T-cell (primary cell): ENCODE measurements at places on chromosomes 12 and 14.

- no peak for DNase-seq
Measured at GRCh38 chr12:114767906-114768722, 84.1 kb upstream of the TBX3 start.

- no peak for DNase-seq
Measured at GRCh38 chr12:123815968-123816367, 53.9 kb downstream of the DNAH10 start.

GRCh38 chr12:22160396-22161003, 114.5 kb downstream of the CMAS start:
- no peak for DNase-seq

DNA sequence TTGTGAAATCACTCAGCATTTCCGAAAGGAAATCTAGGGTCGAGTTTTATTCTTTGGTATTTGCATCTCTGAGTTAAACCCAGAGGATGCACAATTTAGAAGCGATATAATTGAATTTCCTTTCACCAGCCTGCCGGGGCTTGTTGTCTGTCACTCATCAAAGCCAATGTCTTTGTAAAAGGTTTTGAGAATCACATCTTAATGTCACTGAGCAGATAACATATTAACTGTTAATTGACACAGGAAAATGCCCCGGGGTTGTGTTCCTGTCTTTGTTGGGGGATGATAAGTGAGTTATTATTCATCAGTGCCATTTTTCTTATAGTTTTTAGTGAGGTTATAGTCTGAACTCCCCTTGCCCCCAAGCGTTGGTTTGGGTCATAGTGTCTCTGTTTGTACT, 73.4 kb downstream of the DUSP6 start:
- no peak for DNase-seq

GRCh38 chr12:12016284-12017100, 54.2 kb upstream of the BCL2L14 start:
- DNase-seq = no peak

DNA sequence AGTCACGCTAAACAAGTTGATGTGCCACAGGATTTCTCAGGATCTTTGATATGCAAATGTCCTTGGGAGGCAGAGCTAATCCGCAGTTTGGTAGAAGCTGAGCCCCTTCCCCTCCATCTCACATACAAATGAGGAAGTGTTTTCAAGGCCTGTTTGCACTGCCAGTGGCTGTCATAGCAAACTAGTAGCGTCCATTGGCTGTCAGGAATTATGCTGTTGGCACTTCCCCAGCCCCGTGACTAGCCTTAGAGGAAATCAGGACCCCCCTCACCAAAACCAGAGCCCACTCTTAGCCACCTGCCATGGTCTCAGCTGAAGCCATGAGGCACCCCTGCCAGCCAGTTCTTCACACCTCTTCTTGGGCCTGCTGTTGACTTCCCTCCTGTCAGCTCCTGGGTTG, 253.9 kb downstream of the CACNA1C start:
- no peak for DNase-seq

DNA sequence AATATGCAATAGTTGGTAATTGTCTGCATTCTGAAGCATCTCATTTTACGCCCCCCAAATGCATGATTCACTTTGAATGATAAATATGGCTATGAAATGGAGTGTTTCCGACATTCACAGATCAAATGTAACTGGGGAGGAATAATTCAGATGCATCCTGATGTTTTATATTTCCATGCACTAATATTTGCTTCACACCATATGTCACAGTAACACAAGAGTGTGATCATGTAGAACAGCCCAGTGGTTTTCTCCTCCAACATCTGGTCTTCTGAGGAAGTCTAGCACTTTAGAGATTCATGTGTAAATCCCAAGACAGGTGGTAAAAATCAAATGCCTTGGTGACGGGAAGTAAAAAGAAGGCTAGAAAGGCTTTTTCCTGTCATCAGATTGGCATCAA, 273.1 kb downstream of the DIO2 start:
- no peak for DNase-seq

DNA sequence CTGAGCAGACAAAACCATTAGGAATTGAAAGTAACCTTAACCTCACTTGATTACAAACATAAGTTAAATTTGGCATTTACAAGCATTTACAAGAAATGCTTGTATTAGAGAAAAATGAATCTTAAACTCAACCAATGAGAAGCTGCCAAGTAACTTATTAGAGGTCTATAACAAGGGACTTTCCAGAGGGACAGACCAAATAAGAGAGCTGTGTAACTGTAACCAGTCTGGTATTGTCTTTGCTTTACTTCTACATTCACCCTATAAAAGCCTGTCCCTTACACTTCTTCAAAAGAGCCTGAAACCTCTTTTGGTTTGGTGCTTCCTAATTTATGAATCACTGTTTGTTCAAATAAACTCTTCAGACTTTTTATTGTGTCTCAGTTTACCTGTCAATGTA, 450.0 kb upstream of the FAR2 start:
- no peak for DNase-seq

GRCh38 chr14:38721822-38722431, 381.1 kb downstream of the SEC23A start:
- DNase-seq = no peak

DNA sequence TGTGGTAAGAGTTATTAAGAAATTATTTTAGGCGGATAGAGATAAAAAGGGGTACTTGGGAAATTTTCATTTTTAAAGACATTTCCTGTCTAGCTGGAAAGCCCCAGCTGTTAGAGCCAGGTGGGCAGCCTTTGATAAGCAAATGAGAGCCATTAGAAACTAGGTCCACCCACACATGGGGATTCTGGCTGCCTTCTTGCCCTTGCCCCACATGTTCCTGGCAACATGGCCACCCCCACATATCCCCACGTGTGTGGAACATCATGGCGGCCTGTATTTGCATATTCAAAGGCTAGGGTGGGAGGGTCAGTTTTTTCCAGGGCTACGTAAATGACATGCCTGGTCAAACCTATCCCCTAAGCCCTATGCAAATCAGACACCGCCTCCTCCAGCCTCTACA, 1382.1 kb downstream of the AACS start:
- no peak for DNase-seq

DNA sequence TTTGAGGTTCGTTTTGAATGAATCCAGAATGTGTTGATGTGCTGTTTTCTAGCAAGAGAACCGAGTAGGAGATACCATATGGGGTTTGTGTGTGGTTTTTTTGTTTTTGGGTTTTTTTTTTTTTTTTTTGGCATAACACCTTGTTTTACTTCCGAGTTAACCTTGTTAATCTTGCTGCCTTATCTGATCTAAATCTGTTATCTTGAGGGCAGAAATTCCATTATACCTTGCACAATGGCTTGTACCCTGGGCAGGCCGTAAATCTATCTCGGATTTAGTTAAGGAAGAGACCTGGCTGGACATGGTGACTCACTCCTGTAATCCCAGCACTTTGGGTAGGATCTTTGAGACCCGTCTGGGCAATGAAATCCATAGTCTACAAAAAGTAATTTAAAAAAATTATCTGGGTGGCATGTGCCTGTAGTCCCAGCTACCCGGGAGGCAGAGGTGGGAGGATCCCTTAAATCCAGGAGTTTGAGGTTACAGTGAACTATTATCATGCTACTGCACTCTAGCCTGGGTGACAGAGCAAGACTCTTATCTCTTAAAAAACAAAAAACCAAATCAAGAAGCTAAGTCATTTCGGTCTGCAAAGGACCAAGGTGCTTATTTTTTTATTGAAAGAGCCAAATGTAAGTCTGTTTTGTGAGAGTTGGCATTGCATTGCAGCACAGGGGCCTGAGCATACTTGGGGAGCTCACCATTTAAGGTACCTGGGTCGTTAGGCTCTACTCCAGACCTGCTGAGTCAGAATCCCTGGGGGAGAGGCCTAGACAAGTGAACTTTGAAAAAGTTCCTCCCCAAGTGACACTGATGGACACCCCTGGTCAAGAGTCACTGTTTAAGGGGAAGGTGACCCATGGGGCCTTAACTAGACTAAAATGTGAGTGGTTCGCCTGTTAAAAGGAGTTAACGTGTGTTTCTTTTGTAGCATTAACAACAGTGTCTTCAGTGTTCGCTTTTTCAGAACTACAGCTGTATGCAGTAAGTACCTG, 6.7 kb downstream of the DLST start:
- DNase-seq = no peak

- DNase-seq = no peak
Measured at GRCh38 chr12:80441921-80442320, 2.1 kb upstream of the PTPRQ start.

DNA sequence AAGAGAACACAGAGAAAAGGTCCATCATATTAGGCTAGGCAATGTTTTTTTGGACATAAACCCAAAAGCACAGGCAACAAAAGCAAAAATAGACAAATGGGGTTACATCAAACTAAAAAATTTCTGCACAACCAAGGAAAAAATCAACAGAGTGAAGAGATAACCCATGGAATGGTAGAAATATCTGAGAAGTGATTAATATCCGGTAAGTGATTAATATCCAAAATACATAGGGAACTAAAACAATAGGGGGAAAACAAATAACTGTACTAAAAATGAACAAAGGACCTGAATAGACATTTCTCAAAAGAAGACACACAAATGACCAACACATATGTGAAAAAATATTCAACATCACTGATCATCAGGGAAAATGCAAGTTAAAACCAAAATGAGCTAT, 4.3 kb downstream of the STYK1 start:
- DNase-seq = no peak

GRCh38 chr12:110743571-110744093, 941 bp upstream of the PPP1CC start:
- DNase-seq = no peak

GRCh38 chr14:93128725-93129459, 13.2 kb upstream of the ITPK1 start:
- DNase-seq = no peak

GRCh38 chr14:59225281-59225680, 36.8 kb downstream of the DAAM1 start:
- DNase-seq = no peak

- no peak for DNase-seq
Measured at GRCh38 chr12:98156697-98157096, 358.7 kb upstream of the TMPO start.

DNA sequence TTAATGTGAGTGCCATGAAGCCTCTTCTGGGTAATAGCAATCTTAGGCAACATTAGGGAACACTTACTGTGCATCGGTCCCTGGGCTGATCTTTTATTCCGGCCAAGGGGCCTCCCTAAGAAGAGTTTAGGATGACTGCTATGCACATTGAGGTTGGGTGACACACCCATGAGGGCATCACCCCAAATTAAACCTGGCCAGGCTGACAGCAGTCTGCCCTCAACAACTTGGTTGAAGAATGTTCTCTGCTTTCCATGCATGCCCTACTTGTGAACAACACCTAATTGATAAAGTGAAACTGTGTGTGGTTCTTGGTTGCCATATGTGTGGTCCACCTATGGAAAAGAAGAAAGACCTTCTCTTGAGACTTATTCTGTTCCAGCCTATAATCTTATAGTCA, 1098.0 kb downstream of the BCL11B start:
- DNase-seq = no peak

DNA sequence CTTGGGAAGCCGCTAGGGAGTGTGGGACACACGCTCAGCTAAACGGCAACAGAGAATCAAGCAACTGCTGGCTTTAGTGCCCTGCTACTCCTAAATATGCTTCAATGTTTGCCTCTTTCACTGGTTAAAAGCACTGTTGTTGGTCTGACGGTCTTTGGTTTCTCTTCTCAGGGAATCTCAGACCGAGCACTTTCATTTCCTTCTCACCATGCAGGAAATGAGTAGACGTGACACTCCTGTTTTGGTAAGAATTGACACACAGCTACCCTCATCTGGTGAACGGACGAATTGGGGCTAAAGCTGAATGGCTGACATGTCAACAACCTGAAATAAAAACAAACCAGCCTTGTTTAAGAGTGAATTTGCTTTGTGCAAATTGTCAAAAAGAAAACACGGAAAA, 57.5 kb upstream of the PIWIL1 start:
- no peak for DNase-seq

- DNase-seq = no peak
Measured at GRCh38 chr12:49897276-49897675, 6.4 kb downstream of the FAIM2 start.

- no peak for DNase-seq
Measured at GRCh38 chr12:93846936-93847516, 169.9 kb downstream of the CRADD start.

GRCh38 chr14:38339696-38340095, 83.8 kb upstream of the CLEC14A start:
- DNase-seq = no peak

DNA sequence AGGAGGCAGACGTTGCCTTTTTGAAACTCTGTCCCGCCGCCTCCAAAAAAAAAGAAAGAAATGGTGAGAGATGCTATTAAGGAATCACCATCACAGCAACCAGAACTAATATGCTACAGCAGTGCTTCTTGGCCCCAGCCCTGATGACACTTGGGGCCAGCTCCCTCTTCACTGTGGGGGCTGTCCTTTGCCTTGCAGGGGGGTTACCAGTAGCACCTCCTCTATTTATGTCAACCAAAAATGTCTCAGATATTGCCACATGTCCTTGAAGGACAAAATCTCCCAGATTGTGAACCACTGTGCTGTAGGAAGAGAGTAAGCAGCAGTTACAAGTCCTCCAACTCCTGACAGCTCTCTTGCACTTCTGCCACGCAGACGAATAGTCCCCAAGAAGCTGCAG, 76.4 kb downstream of the LRRC74A start:
- no peak for DNase-seq

DNA sequence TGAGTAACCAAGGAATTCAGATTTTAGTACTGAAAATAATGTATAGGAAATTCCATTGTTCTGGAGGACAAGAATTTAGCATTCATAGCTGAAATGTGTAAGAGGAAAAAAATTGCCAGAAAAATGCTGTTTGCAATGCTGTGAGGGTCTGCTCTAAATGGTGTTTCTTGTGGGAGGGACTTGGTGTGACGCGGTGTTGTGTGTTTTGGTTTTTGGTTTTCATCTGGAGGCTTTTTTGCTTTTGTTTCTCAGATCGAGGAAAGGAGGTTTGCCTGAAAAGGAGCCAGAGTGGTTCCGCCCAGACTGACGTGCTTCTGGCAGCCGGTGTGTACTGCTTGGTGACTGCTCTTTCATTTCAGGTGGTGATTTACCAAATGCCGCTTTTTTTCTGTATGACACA, 211.8 kb upstream of the HMGA2 start:
- DNase-seq = no peak

GRCh38 chr14:101082436-101083384, 179.2 kb upstream of the RTL1 start:
- DNase-seq = no peak

DNA sequence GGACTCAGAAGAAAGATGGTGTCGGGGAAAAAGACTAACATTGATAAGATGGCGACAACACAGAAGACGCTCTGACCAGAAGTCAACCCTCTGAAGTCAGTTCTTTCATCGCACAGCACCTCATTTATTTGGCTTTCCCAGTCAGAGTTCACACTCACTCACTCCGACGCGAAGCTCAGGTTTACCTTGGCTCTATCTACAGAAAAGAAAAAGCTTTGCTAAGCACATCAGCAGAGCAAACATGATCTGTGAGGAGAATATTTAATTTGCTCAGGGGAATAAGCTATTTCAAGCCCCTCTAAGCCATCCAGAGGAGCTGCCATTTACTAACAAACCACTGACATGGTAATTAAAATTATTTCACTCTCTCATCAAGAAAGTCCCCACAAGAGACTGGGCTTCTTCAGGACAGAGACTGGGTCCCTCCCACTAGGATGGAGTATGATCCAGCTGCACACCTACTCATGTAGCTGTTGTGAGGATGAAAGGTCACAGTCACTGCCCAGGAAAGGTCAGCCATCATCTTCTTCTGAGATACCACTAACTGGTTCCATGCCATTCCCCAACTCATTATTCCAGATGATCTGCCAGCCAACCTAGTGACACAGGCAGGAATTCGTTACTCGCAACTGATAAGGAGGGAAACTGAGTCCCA, 111.4 kb downstream of the TTC7B start:
- DNase-seq = no peak
